CD4-positive, alpha-beta T cell treated with Interleukin-12 subunit alpha and Interleukin-12 subunit beta, for 1 hour (primary cell): ENCODE measurements at places on chromosomes 3 and 15.

DNA sequence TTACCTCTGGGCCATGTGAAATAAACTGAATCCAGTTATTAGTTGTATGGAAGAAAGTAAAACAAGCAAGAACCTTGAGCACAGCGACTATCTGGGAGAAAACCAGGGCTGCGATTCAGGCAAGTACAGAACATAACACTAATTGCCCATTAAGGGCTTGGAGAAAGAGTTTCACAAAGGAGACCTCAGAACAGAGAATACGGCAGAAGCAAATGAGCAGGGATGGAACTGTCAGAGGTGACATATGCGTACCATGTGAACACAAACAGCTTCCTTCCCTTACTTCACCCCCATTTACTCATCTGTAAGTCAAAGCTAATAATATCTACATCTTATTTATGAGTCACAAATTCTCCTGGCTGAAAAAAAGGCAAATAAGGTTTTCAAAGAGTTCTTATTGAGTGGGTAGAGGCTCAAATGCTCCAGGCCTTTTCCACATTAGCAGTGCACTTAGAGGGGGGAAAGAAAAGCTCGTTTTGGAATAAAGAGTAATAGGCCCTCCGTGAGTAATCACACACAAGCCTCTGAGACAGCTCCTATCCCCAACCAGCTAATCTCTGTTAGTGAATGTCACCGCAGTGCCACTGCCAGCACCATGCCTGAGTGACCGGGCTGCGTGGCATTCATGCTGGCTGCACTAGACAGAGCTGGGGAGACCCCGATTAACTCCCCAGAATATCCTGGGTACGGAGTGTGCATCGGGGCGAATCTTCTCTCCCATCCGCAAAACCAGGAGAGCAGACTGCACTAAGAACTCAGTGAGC, 2.6 kb downstream of the PCSK6 start:
- no peak for DNase-seq

DNA sequence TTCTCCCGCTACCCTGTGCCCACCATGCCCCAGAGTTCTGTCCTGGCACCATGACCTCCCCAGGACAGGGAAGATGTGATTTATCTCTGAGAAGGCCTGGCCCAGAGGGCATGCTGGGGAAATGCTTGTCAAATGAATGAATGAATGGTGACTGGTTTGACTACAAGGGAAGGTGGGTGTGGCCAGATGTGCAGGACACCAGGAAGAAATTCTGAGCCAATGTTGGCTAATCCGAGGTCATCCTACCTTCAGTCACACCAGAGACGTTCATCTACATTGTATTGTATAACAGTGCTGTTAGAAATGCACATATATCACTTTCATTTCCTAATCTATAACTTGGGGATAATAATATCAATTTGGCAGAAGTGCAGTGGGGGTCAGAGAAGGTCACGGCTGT, 138.4 kb downstream of the FAM43A start:
- no peak for DNase-seq

- no peak for DNase-seq
Observed at GRCh38 chr3:164897342-164897741, 181.0 kb downstream of the SI start.

- no peak for DNase-seq
Observed at GRCh38 chr3:120642368-120642948, 39.6 kb downstream of the HGD start.

DNA sequence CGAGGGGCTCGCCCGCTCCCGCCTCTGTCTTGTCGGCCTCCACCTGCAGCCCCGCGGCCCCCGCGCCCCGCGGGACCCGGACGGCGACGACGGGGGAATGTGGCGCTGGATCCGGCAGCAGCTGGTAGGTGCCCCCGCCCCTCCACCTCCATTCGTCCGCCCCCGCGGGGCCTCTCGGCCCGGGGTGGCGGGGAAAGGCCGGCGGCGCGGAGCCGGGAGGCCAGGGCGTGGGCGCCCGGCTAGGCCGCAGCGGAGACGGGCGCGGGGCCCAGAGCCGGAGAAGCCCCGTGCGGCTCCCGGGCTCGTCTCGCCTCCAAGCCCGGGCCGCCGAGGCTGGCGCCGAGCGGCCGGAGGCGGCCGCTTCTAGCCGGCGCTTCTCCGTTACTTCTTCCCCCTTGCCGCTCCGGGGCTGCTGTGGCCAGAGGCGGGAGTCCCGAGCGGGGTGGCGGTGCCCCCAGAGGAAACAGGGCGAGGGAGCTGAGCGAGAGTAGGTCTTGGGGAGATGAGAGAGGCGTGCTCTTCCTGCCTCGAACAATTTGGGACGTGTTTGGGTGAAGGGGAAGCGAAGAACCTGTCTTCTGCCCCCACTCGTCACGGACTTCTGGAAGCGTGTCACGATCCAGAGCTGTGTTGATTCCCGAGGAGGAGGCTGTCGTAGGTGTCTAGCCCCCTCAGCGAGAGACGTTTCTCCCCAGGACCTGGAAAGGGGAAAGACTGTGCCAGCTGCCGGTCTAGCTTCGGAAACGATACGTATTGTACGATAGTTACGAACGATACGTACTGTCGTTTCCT, 555 bp downstream of the ATP11B start:
- peak; percentile 49 for DNase-seq

- DNase-seq = peak; percentile 58
Observed at GRCh38 chr3:25856902-25857518, 67.1 kb downstream of the OXSM start.

GRCh38 chr3:190446573-190447279, 3.0 kb downstream of the TMEM207 start:
- peak; percentile 3 for DNase-seq

DNA sequence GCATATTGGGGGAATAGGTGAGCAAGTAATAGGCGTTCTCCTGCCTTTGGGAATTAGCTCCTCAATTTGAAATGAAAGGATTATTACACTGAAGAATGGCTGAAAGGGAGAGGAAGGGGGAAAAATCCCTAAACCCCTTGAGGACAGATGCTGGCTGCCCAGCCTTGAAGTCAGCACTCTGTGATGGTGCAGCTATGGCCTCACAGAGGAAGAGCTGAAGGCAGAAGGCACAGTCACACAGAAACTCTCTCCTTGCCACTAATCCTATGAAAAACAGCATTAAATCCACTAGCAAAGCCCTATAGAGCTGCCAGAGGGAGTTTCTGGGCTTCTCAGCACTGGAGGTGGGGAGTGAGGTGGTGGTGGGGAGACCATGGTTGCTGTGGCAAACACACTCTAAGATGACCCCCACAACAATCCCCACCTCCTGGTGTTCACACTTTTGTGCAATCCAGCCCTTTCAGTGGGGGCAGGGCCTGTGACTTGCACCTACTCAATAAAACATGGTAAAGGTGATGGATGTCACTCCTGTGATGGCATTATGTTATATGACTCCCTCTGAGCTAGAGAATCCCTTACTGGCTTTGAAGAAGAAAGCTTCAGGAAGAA, 101.2 kb downstream of the RFTN1 start:
- no peak for DNase-seq

- DNase-seq = no peak
Observed at GRCh38 chr15:83164771-83165404, 42.7 kb downstream of the HDGFL3 start.

- DNase-seq = no peak
Observed at GRCh38 chr15:58038426-58039078, 27.0 kb downstream of the ALDH1A2 start.
